ENCODE measurements at places on chromosomes 2 and 18.

GRCh38 chr18:29147944-29148343 is 971.0 kb upstream of the CDH2 start:
- DNase-seq, result no peak

DNA sequence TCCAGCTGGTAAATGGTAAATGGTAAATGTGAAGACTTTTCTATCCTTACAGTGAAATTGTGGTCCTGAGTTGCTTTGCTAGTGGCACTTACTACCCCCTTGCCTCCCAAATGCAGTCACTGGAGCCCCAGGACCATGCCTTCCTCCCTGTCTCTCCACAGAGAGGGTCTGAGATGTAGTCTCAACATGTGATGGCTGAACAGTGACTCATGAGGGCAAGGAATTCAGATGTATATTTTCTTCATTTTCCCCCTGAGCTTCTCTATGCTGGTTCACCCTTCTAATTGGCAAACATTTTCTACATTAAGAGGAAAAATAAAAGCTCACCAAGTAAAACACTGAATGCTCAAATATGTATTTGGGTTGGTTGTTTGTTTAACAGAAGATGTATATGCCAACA is 232.0 kb downstream of the SH3BP4 start:
- DNase-seq, result no peak

- DNase-seq, result no peak
These were observed 21.2 kb upstream of the PSME4 start for GRCh38 chr2:53991948-53992347.

- no peak for DNase-seq
These were observed 111.7 kb downstream of the BCL2 start for GRCh38 chr18:63207835-63208234.

DNA sequence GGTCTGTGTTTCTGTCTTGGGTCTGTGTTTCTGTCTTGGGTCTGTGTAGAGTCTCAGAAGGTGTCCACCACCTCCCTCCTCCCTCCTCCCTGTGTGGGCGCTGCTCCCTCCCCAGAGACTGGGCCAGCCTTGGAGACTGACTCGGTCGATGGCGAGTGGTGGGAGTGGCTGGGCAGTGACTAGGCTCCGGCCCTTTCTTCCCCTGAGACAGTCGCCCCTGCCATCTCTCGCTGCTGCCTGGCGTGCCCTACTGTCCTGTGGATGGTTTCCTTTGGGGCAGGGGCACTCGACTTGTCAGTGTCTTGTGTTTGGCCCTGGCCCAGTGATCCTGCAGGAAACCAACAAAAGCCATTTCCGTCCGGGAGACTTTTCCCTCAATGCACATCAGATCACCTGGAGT is 215.8 kb downstream of the NDUFA10 start:
- DNase-seq, result no peak

- no peak for DNase-seq
These were observed 13.2 kb upstream of the SS18 start for GRCh38 chr18:26103579-26103978.

- DNase-seq, result no peak
These were observed 57.9 kb upstream of the EPC2 start for GRCh38 chr2:148586522-148587128.

DNA sequence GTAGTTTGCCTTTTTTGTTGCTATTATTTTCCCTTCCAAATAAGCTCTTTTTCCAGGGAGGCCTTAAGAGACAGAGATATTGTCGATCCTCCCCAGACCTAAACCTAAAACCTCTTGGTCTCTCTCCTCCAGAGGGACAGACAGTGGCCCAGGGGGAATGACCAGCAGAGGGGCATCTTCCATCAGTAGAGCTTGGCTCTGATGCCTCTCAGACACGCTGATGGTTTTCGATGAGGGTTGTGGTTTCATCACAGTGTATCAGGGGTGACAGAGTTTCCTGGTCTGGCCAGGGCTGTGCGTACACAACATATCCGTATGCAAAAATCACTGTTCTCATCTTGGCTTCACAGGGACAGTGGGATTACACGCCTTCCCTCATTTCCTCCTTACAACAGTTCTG is 68.6 kb downstream of the GATA6 start:
- no peak for DNase-seq

DNA sequence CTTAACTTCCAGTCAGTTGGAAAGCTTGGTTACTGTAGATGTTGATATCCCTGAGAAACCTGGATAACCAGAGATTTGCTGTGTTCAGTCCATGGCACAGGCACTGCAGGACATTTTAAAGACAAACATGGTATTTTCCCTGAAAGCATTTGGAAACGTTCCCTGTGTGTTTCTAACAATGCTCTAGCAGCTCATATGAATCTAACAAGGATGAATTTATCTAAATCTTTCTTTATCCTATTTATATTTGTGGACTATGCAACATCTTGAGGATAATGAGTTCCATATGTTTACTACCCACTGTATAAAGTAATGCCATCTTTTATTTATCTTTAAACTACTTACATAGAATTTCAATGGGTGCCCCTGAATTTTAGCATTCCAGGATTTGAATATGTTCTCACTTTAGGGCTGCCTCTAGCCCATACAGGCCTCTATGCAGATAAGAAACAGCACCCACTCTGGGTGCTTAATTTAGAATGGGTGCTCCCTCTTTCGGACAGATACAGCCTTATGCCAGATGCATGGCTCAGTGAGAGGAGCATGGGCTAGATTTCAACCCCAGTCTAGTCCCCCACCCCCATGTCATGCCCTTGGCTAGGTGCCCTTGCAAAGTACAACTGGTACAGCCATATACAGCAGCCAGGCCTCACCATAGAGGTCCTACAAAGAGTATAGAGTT is 50.6 kb upstream of the NEMP2 start:
- DNase-seq, result no peak

GRCh38 chr18:48412339-48412929 is 3.3 kb upstream of the ZBTB7C start:
- no peak for DNase-seq

- DNase-seq, result no peak
These were observed 524.6 kb upstream of the SETBP1 start for GRCh38 chr18:44156126-44156525.

GRCh38 chr18:8800445-8800844 is 95.1 kb downstream of the MTCL1 start:
- DNase-seq, result no peak

DNA sequence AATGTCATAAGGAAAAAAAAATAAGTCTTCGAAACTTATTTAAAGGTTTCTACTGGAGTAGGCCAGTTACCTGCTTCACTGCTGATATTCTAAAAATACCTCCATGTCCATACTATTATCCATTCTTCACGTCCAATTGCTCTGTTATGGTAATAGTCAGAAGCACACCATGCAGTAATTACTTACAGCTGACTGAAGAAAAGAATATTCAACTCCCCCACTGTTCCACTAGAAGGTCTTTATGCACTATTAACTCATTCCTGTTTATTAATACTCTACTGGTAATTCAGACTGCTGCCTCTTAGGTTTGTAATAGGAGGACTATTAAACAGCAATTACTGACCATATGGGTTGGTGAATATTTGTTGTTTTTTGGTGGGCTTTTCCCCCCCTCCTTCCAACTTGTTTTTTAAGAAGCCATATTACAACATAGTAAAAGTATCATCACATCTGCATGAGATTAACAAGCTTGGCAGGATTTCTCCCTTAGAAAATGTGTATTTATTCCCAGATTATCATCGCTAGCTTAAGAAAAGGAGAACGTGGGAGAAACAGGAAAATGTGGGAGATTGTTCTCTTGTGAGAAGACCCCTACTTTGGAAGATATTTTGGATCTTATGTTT is 806.4 kb upstream of the FANCL start:
- no peak for DNase-seq

- DNase-seq, result no peak
These were observed 27.8 kb upstream of the CXXC1 start for GRCh38 chr18:50315100-50315871.

DNA sequence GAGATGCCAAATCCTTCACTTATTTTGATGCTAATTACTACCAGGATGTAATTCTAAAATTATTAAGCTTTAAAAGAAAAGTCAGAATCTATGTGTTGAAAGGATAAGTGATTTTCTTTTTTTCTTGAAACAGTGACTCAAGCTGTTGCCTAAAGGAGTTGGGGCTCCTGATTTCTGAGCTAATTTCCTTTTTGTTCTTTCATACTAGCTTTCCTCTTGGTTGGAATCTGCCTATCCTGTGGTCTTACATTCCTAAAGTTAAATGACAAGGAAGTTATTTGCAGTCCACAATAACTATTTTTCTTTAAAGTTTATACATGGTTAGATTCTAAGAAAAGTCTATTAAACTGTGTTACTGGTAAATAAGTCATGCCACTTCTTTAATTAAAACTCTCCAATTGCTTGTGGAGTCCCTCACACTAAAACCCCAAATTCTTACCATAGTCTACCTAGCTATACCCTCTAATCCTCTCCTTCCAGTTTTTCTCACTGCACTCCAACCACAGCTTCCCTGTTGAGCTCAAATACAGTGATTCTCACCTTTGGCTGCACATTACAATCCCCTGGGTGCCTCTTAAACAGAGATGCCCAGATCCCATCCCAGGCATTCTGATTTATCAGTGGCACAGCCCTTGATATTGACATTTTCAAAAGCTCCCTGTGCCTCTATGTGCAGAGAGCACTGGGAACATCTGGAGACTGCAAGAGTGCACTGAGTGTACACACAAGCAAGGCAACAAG is 63.3 kb upstream of the EFEMP1 start:
- DNase-seq, result no peak

DNA sequence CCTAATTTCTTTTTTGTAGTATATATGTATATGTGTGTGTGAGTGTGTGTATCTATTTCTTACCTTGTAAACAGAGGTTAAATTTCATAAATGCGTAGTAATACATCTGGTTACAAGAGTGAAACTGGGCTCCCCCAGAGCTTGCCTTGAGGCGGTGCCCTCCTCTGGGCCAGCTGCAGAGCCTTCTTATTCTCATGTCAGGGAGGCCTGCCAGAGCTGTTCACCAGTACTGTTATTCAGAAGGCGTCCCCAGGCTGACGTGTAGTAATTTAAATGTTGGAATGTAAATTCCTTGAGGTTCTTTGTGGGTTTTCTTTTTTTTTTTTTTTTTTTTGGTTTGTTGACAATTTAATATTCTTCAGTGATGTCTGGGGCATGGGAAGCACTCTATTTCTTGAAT is 11.2 kb downstream of the COPS8 start:
- DNase-seq, result no peak

DNA sequence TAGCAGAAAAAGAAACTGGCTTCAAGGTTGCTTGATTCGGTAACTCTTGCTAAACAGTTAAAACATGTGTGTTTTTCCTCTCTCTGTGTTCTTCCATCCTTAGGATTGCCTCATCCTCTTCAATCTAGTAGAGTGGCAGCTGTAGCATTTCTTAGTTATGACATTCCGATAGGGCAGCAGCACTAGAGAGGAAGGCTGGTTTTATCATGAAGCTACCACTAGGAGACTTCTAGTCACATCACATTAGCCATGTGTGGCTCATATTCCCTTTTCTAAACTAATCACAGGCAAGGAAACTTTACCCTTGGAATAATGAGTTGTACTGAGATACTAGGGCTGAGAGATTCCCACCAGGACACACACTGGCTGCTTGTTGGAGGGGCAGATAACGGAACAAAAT is 187.6 kb downstream of the DOK6 start:
- no peak for DNase-seq

DNA sequence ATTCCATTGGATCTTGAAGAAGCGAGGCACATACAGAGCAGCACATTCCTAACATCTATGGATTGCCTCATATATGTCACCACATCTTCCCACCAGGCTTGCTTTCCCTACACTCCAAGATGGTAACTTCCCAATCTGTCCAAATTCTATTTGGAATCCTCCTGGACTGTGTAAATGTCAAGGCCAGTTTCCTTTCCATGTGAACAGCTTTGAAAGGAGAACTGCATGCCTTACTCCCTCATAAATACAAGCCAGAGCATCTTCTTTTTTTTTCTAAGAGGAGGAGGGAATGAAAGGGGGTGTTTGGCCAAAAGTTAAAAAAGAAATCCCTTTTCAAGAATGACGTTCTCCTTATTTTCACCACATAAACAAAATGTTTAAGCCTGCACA is 103.8 kb upstream of the OSR1 start:
- no peak for DNase-seq

GRCh38 chr18:64091526-64091925 is 57.4 kb downstream of the LINC00305 start:
- no peak for DNase-seq

- DNase-seq, result no peak
These were observed 7.1 kb downstream of the NMI start for GRCh38 chr2:151282401-151282800.

GRCh38 chr2:161316701-161317100 is 8.5 kb downstream of the PSMD14 start:
- no peak for DNase-seq

DNA sequence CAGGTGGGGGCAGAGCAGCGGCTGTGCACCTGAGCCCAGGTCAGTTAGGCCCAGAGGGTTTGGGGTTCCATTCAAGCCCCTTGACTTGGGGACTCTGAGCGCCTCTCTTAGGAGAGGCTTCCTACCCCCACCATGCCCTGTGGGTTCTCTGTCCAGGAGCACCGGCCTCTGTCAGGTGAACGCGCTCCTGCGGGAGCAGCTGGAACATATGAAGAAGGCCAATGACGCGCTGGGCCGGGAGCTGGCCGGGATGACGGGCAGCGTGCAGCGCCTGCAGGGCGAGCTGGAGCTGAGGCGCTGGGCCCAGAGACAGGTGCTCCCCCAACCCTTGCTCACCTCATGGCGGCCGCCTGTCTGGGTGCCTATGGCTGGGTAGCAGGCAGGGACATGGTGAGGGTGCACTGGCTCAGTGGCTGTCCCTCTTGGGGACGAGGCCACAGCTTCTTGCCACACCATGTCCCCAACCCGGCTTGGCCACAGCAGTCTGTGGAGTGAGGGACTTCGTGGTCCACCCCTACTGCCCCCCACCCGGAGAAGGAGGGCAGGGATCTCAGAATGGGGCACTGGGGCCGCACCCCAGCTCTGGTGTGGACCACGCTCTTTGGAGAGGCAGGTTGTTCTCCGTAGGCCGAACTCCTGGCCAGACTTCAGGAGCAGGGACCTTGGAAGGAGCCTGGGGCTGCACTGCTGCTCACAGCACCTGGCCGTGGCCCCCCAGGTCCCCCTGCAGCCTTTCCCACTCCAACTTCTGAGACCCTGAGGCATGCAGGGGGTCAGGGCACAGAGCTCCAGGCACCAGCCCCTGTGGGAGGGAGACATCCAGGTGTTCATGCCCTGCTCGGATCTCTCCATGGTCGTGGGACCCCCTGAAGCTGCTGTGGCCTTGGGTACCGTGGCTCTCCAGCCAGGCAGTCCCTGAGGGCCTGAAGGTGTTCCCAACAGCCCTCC is 19.7 kb downstream of the CROCC2 start:
- DNase-seq, result no peak
